Retina (tissue), 1 donor: ENCODE measurements at places on chromosomes 16 and 17.

DNA sequence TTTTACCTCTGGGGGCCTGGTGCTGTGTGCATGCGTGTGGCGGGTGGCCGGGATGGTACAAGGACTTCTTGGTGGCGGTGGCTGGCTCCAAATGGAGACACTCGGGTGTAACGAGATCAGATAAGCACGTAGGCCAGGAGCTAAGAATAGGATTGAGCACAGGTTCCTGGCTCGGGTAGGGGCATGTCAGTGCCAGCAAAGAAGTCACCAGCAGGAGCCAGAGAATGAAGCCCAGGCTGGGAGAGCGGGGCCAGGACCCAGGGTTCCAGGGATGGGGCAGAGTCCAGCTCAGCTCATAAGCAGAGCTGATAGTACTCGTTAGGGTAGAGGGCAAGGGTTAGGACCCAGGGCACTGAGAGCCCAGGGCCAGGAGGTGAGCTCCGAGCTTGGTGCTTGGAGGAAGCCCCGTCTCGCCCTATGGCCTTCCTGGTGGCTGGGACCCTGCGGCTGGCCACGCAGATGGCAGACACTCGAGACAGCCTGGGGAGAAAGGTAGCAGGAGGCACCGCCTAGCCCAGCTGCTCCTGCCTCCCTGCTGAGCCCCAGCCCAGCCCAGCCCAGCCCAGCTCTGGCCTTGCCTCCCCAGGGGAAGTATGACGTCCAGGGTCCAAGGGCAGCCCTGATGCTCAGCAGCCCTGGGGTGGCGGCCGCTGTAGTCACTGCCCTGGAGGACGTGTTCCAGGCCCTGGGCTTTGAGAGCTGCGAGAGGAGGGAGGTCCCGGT, 8.9 kb downstream of the ZNF213 start:
- no peak for DNase-seq

DNA sequence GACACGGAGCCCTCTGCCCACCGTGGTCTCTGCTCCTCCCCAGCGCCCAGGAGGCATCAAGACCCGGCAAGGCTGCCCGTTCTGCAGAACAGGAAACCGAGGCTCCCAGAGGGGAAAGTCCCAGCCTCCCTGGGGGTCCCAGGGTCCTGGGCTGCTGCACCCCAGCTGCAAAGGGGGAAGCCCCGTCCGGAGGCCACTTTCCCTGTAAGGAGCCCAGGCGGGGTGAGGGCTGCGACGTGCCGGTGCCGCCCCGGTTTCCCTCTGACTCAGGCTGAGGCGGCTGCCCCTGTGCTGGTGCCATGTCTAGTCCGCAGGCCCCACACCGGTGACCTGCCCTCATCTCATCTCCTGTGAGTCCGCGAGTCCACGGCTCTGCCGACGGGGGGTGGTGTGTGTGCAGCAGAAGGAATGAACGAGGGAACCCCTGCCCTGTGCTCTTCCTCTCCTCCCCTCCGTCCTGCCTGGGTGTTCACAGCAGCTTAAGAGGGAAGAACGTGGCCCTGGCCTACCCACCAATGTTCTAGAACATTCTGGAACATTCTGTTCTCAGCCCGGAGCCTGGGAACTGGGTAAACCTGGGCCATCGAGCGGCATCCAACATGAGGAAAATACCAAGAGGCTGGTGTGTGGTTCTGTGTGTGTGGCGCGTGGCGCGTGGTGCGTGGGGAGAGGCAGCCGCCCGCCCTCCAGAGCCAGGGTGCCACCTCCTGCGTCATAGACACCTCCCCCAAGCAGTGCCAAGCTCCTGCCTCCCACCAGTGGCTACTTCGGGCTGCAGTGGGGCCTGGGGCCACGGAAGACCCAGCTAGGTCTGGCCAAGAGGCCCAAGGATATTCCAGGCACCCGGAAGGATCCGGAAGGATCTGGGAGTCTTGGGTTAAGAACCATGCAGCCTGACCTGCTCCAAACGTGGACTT, 7.0 kb upstream of the CBFA2T3 start:
- DNase-seq = peak; percentile 2

DNA sequence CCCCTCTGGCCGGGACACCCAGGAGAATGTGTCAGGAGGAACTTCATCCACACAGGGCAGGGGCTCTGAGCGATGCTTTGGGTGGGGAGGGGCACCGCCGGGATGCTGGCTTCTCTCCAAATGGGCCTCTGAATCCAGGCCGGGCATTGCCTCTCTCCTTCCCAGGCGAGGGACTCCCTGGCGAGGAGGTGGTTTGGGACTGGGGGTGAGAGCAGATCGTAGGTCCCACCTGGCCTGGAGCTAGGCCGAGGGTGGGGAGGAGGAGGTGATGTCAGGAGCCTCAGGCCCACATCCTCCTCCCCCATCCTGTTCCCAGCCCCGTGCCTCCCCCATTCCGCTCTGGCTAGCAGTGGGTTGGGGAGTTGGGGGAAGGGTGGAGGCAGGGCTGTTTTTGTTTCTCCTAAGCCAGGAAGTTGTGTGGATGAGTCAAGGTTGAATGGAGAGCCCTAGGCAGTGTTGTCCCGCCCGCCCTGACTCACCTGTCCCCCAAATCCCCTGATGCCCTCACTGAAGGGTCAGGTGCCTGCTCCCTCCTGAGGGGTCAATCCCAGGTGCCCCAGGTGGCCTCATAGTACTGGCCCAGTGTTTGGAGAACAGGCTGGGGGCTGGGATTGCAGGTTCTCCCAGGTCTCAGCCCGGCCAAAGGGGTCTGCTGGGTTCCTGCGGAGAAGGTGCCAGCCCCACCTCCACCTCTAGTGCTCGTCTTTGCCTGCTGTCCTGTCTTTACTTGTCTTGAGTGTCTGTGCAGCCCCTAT, 2.8 kb downstream of the GRB7 start:
- no peak for DNase-seq

DNA sequence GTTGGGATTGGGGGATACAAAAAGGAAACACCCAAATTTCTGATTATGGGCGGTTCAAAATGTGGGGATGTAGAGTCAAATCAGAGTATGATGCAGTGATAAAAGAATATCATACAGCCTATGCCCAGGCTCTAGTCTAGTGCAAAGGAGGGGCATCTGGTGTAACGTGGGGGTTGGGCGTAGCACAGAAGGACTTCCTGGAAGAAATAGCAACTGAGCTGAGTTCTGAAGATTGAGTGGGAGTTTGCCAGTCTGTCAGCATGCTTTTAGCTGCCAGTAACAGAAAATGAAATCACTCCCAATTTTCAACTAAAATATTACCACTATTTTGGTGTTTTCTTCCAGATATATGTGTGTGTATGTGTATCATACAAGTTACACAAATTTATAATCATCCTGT, 196.9 kb downstream of the SPECC1 start:
- no peak for DNase-seq

DNA sequence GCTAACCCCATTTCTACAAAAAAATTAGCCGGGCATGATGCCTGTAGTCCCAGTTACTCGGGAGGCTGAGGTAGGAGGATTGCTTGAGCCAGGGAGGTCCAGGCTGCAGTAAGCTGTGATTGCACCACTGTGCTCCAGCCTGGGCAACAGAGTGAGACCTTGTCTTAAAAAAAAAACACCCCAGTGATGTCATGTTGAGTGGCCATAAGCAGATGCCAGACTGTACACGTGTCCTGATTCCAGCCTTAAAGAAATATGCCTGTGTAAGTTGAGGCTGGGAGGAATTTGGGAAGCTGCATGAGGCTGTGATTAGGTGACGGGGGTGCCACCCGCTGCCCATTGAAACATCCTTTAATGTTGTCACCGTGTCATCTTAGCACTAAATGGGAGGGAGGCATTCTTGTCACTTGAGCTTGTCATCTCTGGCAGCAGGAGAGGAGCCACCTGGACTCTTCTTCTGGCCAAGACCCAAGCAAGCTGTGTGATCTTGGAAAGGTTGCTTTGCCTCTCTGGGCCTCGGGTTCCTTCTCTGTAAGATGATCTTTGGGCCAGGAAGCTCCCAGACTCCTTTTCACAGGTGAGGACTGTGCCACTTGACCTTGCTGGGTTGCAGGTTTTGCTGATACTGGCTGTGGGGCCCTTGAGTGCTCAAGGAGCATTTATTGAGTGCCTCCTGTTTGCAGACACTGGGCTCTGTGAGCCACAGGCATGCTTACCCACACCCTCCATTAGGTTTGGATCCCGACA, 98.3 kb upstream of the CIBAR2 start:
- no peak for DNase-seq

DNA sequence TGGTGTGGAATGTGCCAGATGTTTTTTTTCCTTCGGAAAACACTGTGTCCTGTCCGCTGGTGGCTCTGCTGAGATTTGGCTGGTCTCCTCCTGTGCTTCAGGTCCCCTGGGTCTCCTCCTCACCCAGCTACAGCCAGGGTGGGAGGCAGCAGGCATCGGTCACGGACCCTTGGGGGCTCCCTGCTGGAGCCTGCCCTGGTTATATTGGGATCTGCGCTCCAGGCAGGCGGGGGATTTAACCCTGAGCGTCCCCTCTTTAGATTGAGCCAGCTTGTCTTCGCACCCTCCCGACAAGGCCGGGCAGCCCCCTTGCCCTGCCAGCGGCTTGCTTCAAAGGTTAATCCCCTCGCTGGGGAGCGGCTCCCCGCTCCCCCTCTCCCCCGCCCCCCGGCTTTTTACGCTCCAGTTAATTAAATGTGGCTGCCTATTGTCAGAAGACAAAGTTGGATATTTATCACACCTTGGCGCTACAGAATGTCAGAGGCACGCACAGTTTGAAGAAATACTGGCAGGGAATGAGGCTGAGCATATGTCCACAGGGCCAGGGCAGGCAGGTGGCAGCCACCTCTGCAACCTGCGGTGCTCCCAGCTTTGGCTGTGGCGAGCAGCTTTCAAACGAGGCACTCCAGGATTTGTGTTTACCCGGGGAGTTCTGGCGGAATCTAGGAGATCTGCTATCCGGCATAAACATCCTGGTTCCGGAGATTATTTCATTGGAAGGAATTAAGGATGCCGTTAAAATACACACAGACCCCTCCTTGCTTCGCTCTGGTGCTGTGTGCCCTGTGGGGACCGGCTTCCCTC, 38.2 kb upstream of the GSE1 start:
- DNase-seq = peak; percentile 67

GRCh38 chr17:72976971-72977770, 115.3 kb downstream of the SLC39A11 start:
- no peak for DNase-seq

DNA sequence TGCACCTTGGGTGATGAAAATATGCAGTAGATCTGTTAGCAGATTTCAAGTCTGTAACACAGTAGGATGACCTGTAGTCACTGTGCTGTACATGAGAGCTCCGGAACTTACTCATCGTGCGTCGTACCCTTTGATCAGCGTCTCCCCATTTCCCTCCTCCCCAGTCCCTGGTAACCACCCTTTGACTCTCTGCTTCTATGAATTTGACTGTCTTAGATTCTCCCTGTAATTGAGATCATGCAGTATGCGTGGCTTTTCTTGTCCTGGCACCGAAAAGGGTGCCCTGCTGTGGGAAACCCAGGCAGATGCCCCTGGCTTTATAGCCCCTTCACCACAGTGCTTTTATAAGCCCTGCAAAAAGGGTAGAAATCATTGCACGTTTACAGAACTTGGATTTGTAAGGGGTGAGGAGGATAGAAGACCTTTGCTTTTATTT, 20.5 kb downstream of the CLEC16A start:
- DNase-seq = no peak

DNA sequence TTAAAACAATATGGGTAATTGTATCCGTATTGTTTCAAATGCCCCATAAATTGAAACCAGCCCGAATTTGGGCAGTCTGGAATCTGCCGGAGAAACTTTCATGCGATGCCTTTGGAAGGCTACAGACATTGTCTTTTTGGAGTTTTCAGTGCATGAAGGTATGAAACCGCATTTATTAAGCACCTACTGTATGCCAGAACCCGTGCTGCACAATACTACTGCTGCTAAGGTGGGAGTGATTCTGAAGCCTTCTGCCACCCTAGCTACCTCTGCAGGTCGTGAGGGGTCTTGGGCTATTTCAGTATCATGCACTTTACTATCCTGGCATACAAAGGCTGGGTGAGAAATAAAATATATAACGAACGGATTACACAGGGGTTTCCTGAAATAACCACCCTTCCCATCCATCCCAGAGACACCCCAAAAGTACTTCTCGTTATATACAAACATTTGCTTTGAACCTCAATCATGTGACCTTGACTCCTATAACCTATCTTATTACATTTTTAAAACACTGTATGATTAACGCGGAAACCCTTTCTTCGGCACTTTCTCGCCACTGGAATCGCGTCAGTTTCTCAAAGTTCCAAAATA, 1.0 kb upstream of the MSI2 start:
- no peak for DNase-seq

- DNase-seq = no peak
Measured at GRCh38 chr16:2824626-2825025, 5.5 kb upstream of the ZG16B start.

GRCh38 chr17:76492989-76493501, 8.2 kb downstream of the RHBDF2 start:
- peak; percentile 64 for DNase-seq

DNA sequence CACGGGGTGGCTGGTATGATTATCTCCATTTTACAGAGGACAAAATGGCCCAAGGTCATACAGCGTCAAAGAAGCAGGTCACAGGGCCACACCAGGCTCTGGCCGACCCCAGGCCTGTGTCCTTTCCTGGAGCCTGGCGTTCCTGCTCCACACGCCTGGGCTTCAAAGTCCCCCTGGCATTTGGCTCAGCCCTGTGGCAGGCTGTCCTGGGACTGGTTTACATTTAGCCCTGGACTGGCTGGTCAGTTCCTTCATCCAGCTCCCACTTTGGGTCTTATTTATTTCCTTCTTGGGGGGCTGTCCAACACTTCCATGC, 15.3 kb downstream of the TBX2 start:
- DNase-seq = no peak

GRCh38 chr17:79365836-79366770, 244.7 kb downstream of the RBFOX3 start:
- peak; percentile 58 for DNase-seq
